ENCODE measurements at places on chromosomes 1 and 21. TPM values are rescaled to one million over a fixed set of nuclear protein-coding genes. Genes with fewer than 3 reads are reported as not detected.

DNA sequence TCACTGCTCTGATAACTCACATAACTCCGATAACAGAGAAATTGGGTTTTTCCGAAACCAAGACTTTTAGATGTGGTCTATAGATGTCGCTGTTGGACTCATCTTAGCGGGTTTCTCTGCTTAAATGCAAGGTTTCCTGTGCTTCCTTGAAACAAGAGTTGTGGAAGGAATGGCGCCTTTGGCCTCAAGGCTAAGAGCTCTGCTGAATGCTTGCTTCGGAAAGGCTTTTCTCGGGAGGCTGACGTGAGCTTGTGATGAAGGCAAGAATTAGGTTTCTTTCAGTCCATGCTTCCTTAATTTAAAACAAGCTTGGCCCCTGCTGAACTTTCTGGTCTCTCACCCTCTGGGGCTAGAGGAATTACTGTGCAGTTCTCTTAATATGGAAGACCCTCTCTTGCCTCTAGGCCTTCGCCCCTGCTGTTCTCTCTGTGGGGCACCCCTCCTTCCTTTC, 113.5 kb downstream of the MAP3K21 start:
- no peak for DNase-seq
- H3K4me1 ChIP-seq = no peaks in the 10 kb centered on the region
- no peak overlapping the region for H3K27ac ChIP-seq
- no peaks in the 10 kb centered on the region for H3K36me3 ChIP-seq
- H3K27me3 ChIP-seq = peaks cover 5% of the 10 kb centered on the region

Gene CCDC185
- total RNA-seq = not detected

Gene SNRNP40
- total RNA-seq = 13.7 TPM

- no peak for DNase-seq
- no peak overlapping the region for H3K4me3 ChIP-seq
- no peaks in the 10 kb centered on the region for H3K4me1 ChIP-seq
- H3K36me3 ChIP-seq = no peaks in the 10 kb centered on the region
These were observed 557.4 kb upstream of the ZRANB2 start for GRCh38 chr1:71638081-71638766.

DNA sequence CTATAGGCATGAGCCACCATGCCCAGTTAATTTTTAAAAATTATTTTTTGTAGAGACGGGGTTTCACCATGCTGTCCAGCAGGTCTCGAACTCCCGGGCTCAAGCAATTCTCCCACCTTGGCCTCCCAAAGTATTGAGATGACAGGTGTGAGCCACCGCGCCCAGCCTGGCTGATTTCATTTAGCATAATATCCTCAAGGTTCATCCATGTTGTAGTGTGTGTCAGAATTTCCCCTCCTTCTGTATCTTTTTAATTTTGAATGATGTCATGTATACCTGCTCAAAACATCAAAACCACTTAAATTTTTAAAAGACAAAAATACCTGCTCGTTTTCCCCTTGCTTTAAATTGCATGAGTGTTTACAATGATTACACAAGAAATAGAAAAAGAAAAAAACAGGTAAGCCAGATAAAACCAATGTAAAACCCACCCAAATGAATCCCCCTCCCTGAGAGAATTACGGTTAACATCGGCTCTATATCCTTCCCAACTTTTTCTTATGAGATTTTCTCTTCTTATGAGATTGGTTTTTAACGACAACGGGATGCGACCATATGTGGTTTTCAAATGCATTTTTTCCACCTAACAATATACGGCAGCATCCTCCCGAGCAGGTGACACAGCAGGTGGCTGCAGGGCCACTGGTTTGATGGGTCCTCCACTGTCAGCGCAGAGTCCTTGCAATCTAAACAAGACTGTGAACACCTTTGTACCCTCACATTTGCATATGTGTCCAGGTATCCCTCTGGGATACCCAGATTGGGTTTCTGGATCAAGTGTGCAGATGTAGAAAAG, 22.1 kb downstream of the IFFO2 start:
- H3K4me1 ChIP-seq = peaks cover 22% of the 10 kb centered on the region
- no peak overlapping the region for H3K27ac ChIP-seq
- no peak for DNase-seq
- no peaks in the 10 kb centered on the region for H3K27me3 ChIP-seq
- H3K4me3 ChIP-seq = no peak overlapping the region
- no peaks in the 10 kb centered on the region for H3K36me3 ChIP-seq

GRCh38 chr1:170461291-170461747, 70.6 kb upstream of the GORAB start:
- no peaks in the 10 kb centered on the region for H3K4me1 ChIP-seq
- H3K4me3 ChIP-seq = no peak overlapping the region
- H3K27me3 ChIP-seq = no peaks in the 10 kb centered on the region
- no peaks in the 10 kb centered on the region for H3K36me3 ChIP-seq
- DNase-seq = no peak
- H3K27ac ChIP-seq = no peak overlapping the region

Gene RGS18
- 1.4 TPM for total RNA-seq

Gene TNFRSF18
- 0.34 TPM for total RNA-seq

Gene LPAR3
- 9.5 TPM for total RNA-seq

GRCh38 chr1:56068908-56069307, 510.5 kb downstream of the PLPP3 start:
- H3K36me3 ChIP-seq = no peaks in the 10 kb centered on the region
- H3K4me1 ChIP-seq = no peaks in the 10 kb centered on the region
- no peaks in the 10 kb centered on the region for H3K27me3 ChIP-seq
- DNase-seq = no peak
- H3K4me3 ChIP-seq = no peak overlapping the region

Gene ILF2
- total RNA-seq = 59.8 TPM

Gene CDK11A
- total RNA-seq = 13.2 TPM

DNA sequence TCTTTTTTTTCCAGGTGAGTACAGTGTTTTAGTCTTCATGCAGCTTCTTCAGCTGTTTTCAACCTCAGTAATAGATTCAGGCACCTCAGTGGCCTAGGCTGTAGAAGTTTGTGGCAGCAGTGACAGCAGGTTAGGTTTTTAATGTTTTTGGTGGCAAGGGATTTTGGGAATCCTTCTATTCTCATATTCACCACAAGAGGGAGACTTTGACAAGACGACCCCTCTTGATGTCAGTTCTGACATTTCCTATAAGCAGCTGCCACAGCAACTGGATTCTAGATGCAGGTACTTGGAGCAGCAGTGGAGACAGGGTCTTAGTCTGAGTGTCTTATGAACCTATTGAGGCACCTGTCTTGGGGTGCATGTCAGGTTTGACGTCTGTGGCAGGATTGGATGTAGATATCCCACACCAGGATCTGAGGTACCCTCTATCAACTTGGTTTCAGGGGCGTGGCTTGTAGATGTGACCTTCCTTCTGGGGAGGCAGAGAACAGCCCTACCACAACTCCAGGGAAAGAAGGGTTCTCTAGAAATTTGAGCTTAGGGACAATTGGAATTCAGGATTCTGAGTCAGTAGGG, 1104.2 kb upstream of the TMPRSS15 start:
- H3K4me3 ChIP-seq = no peak overlapping the region
- no peak for DNase-seq
- no peaks in the 10 kb centered on the region for H3K27me3 ChIP-seq
- H3K36me3 ChIP-seq = no peaks in the 10 kb centered on the region

GRCh38 chr1:62006690-62007089, 188.0 kb upstream of the L1TD1 start:
- no peak overlapping the region for H3K27ac ChIP-seq
- H3K36me3 ChIP-seq = no peaks in the 10 kb centered on the region
- H3K4me1 ChIP-seq = no peaks in the 10 kb centered on the region
- no peaks in the 10 kb centered on the region for H3K27me3 ChIP-seq
- H3K4me3 ChIP-seq = no peak overlapping the region

- H3K27me3 ChIP-seq = no peaks in the 10 kb centered on the region
- no peak overlapping the region for H3K27ac ChIP-seq
- no peak for DNase-seq
- H3K4me3 ChIP-seq = no peak overlapping the region
- no peaks in the 10 kb centered on the region for H3K4me1 ChIP-seq
- no peaks in the 10 kb centered on the region for H3K36me3 ChIP-seq
These were observed 169.2 kb upstream of the IRF2BP2 start for GRCh38 chr1:234779160-234779538.

Gene ATP5PO
- 79.6 TPM for total RNA-seq

DNA sequence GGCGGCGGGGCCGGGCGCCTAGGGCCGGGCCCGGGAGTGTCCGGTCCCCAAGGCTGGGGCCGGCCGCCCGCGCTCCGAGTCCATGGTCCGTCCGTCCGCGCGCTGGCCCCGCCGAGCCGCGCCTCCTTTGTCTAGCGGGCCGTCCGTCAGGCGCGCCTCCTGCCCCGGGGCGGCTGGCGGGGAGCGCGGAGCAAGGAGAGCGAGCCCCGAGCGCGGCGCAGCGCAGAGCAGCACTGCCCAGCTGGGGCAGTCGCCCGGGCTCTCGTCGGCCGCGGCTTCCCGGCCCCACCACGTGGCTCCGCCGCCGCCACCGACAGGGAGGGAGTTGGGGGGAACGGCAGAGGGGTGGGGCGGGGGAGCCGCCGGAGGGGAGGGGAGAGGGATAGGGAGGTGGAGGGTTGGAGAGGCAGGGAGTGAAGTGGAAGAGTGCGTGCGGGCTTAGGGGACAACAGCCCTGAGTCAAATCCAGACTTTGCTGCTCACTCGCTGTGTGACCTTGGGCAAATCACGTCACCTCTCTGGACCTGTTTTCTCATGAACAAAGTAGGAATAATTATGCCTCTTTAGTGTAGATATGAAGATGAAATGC, at the start of gene NKAIN1:
NKAIN1 (minus strand) TSS at position 235 of the 589 bp plus-strand sequence. CDS start 340 bp downstream, outside the sequence.
- no peaks in the 10 kb centered on the region for H3K36me3 ChIP-seq
- no peaks in the 10 kb centered on the region for H3K4me1 ChIP-seq
- no peak within 1 kb of the TSS for H3K27ac ChIP-seq
- H3K27me3 ChIP-seq = no peaks in the 10 kb centered on the region
- no peak within 1 kb of the TSS for H3K4me3 ChIP-seq

DNA sequence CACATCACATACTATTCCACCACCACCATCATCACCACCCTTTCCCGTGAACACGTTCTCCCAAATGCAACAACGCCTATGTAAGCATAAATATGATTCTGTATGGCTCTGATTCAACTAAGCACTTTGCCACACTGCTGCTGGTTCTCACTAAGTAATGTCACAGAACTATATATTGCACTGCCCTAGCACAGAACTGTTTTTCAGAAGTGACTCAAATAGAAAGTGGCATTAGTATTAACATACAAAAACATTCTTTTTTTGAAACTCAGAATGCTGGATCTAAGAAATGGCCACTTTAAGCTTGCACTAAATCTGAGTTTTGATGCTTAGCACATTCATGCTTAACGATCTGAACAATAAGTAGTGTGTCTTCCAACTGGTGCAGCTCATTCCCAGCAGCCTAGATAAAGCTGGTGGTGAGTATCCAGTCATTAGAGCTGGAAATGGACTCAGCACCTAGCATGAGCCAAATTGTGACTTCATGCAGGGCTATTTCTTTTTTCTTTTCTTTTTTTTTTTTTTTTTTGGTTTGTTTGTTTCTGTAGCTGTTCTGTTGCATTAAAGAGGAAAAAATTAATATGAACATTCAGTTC, 46.2 kb upstream of the ZC3H11B start:
- H3K36me3 ChIP-seq = no peaks in the 10 kb centered on the region
- no peak for DNase-seq
- H3K27ac ChIP-seq = no peak overlapping the region

Gene SIM2
- total RNA-seq = 0.13 TPM

Gene LIPI
- not detected for total RNA-seq

- H3K4me1 ChIP-seq = peaks cover 8% of the 10 kb centered on the region
- no peaks in the 10 kb centered on the region for H3K36me3 ChIP-seq
- no peak overlapping the region for H3K27ac ChIP-seq
- no peak overlapping the region for H3K4me3 ChIP-seq
- no peaks in the 10 kb centered on the region for H3K27me3 ChIP-seq
These were observed 6.1 kb downstream of the AK2 start for GRCh38 chr1:33030575-33030974.

DNA sequence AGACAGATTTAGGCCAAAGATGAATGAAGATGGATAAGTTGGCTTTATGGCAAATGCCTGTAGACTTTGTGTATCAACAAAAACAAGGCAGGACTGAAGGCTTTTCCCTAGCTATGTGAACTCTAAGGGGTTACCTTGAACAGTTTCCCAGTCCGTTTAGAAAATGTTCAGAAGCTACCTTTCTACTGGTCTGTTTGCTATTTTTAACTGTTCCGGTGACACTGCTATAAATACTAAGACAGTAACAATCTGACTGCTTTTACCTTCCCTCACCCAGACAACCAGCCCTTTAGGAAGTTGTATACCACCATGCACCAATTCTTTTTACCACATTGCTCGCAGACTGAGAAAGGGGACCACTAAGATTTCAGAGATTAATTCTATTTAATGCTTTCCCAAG, 102.2 kb downstream of the PHTF1 start:
- no peak overlapping the region for H3K4me3 ChIP-seq
- H3K27ac ChIP-seq = no peak overlapping the region
- H3K27me3 ChIP-seq = no peaks in the 10 kb centered on the region
- no peaks in the 10 kb centered on the region for H3K4me1 ChIP-seq
- no peak for DNase-seq
- no peaks in the 10 kb centered on the region for H3K36me3 ChIP-seq
